ENCODE measurements at places on chromosomes 3 and 15. TPM values are rescaled to one million over a fixed set of nuclear protein-coding genes. Genes with fewer than 3 reads are reported as not detected.

- DNase-seq, result peak; percentile 64
- H3K27ac ChIP-seq, result no peak overlapping the region
- peaks cover 6% of the 10 kb centered on the region for H3K4me1 ChIP-seq
- no peak overlapping the region for H3K4me3 ChIP-seq
Measured at GRCh38 chr3:151599103-151599672, 134.5 kb upstream of the AADACL2 start.

GRCh38 chr3:56314842-56315241 lies 153.4 kb downstream of the ERC2 start:
- H3K36me3 ChIP-seq, result no peaks in the 10 kb centered on the region
- no peaks in the 10 kb centered on the region for H3K4me1 ChIP-seq
- H3K27me3 ChIP-seq, result no peaks in the 10 kb centered on the region
- no peak overlapping the region for H3K4me3 ChIP-seq
- peak; percentile 59 for DNase-seq

GMPS gene
- 138 TPM for total RNA-seq

DNA sequence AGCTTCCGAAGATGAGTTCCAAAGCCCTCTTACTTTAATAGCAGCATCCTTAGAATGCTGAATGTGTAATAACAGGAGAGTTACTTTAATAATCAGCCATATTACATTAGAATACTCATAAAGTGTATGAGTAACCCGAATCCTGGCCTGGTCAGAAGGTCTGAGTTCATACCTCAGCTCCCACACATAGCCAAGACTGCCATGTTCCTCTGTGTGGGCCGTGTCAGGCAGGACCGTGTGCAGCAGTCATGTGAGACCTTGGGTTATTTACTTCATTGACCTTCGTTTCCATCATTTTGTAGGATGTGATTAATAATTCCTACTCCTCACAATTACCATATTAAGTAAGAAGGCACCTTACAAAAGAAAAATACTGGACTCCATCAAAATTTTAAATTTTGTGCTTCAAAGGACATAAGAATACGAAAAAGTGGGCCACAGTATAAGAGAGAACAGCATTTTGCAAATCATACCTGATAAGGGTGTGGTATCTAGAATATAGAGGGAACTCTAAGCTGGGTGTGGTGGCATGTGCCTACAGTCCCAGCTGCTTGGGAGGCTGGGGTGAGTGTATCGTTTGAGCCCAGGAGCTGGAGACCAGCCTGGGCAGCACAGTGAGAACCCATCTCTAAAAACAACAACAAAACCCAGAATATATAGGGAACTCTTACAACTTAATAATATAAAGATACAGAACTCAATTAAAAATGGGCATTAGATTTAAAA lies 163.4 kb downstream of the ATG7 start:
- H3K27me3 ChIP-seq, result no peaks in the 10 kb centered on the region
- no peak overlapping the region for H3K4me3 ChIP-seq
- H3K27ac ChIP-seq, result no peak overlapping the region
- no peaks in the 10 kb centered on the region for H3K4me1 ChIP-seq

PRTG gene
- total RNA-seq, result 51.6 TPM

DNA sequence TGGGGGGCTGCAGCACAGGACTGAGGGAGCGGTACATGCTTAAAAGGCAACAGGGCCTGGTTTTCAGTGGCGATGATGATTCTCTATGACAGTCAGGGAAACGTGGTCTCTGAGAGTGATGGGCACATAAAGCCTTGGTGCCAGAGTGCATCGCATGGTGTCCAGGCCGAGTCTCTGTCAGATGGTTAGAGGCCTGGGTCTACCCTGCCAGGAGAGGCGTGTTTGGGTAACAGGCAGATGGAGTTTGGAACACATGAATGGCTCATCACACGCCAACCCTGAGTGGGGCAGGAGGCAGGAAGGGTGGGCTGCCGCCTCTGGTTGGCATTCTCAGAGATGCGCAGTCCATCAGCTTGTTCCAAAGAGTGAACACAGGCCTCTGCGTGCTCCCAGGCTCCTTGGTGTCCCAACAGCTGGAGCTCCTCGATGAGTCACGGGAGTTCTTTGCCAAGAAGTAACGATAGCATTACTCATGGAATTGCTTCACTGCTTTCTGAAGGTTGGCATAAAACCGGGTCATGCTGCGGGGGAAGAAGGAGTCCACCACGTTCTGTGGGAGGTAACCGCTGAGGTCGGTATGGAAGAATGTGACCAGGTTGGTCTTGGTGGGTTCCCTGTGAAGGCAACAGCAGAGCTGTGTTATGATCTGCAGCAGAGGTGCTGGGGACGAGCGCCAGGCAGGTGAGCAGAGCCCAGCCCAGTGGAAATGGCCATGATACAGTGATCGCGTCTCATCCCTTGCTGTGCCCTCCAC lies 11.0 kb downstream of the STARD5 start:
- no peaks in the 10 kb centered on the region for H3K36me3 ChIP-seq
- H3K4me3 ChIP-seq, result no peak overlapping the region
- no peak for DNase-seq
- H3K27me3 ChIP-seq, result no peaks in the 10 kb centered on the region

DNA sequence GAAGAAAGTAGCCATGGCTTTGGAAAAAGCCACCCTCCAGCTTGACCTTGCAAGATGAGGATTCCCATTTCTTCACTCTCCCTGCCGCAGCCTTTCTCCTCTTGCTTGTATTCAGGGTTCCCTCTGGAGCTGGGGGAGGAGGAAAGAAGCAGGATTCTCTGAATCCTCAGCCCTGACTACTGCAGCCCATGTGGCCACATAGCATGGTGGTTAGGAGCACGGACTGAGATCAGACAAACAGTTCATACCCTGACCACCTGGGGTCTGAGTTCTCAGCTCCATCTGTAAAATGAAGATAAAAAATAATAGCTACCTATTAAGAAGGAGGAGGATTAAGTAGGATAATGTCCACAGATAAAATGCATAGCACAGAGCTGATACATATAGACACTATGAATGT lies 72.3 kb downstream of the NMD3 start:
- no peak overlapping the region for H3K4me3 ChIP-seq
- H3K27ac ChIP-seq, result no peak overlapping the region
- H3K4me1 ChIP-seq, result no peaks in the 10 kb centered on the region
- no peaks in the 10 kb centered on the region for H3K36me3 ChIP-seq
- DNase-seq, result no peak

CDC25A gene
- 50.9 TPM for total RNA-seq

- peaks cover 70% of the 10 kb centered on the region for H3K36me3 ChIP-seq
- DNase-seq, result no peak
- peak overlapping the region; percentile 87 for H3K27ac ChIP-seq
- no peaks in the 10 kb centered on the region for H3K27me3 ChIP-seq
- no peak overlapping the region for H3K4me3 ChIP-seq
Measured at GRCh38 chr3:66419036-66419435, 81.8 kb downstream of the LRIG1 start.

DNA sequence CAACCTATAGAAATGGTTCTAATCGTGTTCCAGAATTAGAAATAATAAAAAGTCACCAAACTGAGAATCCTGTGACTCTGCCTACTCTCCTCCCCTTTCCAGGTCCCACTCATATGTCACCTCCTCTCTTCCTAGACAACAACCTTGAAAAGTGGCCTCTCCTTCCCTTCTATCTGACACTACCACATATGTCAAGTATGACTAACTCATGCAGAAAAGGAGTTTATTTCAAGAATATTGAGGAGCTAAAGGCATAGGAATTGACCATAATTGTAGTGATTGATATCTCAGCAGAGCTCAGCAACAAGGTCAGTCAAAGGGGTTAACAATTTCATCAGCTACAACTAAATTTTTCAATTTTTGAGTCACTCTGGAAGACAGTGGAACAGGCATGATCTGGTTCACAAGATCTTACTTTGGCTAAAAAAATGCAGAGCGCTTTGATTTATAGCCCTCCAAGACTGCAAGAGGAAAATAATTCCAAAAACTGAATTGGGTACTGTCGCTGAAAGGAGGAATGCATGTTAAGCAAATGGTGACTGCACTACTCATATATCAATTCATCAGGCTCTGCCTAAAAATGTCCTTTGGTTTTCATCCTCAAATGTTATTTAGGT lies 160.6 kb upstream of the ARHGEF26 start:
- no peak overlapping the region for H3K4me3 ChIP-seq
- no peaks in the 10 kb centered on the region for H3K36me3 ChIP-seq
- no peak for DNase-seq

DNA sequence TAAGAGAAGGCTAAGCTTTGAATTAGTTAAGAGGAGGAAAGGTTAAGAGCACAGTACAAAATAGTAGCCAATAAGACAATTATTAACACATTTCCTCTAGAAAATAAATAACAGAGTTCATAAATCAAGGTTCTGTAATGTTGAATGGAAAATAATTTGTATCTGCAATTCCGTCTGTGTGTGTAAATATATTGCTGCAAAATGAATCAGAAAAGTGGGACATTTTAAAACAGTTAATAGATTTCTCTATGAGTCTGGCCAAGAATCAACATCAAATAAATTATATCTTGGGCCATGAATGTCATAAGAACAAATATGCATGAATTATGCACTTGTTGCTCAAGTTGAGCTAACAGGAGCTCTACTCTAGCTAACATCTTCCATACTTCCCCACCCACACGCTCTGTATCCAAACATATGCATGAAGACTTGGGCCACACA lies 14.2 kb upstream of the SUCNR1 start:
- no peaks in the 10 kb centered on the region for H3K27me3 ChIP-seq
- no peaks in the 10 kb centered on the region for H3K4me1 ChIP-seq
- H3K36me3 ChIP-seq, result no peaks in the 10 kb centered on the region

CNTN4 gene
- total RNA-seq, result 11.1 TPM

DNA sequence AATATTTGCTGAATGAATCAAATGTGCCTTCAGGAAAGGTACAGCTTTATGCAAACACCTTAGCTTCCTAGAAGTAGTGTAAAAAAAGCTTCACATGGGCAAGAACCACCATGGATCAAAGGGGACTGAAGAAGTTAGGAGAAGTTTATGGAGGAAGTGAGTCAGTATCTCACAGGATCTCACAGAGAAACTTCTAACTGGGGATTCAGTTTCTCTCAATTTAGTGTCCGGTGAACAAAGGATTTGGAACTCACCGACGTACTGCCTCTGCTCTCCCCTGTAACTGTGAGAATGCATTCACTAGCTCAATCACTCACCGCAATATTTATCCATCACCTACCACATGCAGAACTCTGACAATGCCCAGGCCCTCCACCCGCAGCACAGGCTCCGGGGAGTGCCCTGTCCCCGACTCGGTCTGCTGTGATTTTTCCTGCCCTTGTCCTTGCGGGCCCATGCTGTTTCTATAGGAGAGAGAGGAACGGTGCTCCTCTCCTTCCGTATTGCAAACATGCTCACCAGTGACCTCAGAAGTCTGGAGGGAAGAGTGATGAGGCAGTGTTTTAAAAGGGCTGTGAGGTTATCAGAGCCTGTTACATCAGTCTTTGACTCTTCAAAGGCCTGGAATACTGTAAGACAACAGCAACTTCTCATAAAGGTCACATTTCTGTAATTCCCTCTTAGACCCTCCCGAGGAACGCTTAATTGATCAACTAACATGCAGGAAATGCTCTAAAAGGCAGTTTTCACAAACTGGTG lies 222.5 kb upstream of the ICE2 start:
- no peak for DNase-seq
- H3K27me3 ChIP-seq, result no peaks in the 10 kb centered on the region
- no peaks in the 10 kb centered on the region for H3K36me3 ChIP-seq
- H3K27ac ChIP-seq, result no peak overlapping the region
- H3K4me3 ChIP-seq, result no peak overlapping the region

GRCh38 chr3:194537732-194538247 lies 51.0 kb upstream of the ATP13A3 start:
- no peaks in the 10 kb centered on the region for H3K27me3 ChIP-seq
- DNase-seq, result no peak
- H3K36me3 ChIP-seq, result no peaks in the 10 kb centered on the region
- no peak overlapping the region for H3K27ac ChIP-seq
- no peak overlapping the region for H3K4me3 ChIP-seq

DNA sequence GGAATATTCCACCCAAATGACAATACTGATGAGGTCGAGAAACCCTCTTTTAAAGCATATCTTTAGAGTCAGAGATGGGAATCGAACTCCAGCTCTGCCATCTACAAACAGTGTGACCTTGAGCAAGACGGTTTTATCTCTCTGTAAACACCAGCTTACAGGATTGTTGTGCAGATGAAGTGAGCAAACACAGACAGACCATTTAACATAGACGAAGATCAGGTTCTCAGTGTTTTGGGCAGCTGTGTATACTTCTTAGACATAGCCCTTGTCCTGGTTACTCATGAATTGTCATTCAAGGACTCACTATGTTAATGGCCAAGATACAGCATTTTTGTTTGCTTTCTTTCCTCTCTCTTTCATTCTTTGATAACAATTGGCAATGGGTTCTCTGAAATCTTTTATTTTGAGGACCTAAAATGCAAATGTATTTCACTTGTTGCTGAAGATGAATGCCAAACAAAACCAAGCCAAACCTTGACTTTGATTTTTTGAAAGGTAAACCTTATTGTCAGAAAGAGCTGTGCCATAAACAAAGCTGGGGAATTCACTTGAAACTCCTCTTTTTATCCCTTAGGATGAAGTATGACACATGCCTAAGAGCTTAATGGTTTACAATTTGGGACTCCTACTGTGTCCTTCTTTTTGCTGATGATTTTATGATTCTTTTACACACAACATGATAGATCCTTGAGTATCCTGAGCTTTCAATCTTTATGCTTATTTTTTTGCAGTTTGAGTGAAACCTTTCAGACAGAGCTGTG lies 250.0 kb upstream of the PDZRN3 start:
- peaks cover 5% of the 10 kb centered on the region for H3K4me1 ChIP-seq
- H3K36me3 ChIP-seq, result no peaks in the 10 kb centered on the region
- H3K27me3 ChIP-seq, result no peaks in the 10 kb centered on the region
- H3K27ac ChIP-seq, result no peak overlapping the region

BUB1B gene
- total RNA-seq, result 74.0 TPM

MUC4 gene
- 1.7 TPM for total RNA-seq

GRCh38 chr3:73572368-73572767 lies 52.4 kb downstream of the PDZRN3 start:
- H3K27me3 ChIP-seq, result no peaks in the 10 kb centered on the region
- peaks cover 8% of the 10 kb centered on the region for H3K36me3 ChIP-seq

C3orf49 gene
- not detected for total RNA-seq

DNA sequence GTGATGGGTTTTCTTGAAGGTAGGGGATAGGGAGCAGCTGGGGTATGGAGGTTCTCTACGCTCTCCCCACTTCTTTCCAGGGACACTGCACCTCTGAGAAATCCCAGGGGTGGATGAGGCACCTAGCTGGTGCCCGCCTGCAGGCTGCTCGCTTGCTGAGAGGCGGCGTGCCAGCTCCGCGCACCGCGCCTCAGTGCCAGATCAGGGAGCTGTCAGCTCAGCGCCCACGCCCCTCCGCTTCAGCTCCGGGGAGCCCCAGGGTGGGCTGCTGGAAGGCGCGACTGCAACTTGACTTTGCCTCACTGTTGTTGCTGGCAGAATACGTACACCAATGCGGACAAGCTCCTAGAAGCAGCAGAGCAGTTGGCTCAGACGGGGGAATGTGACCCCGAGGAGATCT lies 345.7 kb upstream of the UMPS start:
- no peak overlapping the region for H3K27ac ChIP-seq
- DNase-seq, result no peak
- H3K4me1 ChIP-seq, result no peaks in the 10 kb centered on the region
- no peak overlapping the region for H3K4me3 ChIP-seq
- no peaks in the 10 kb centered on the region for H3K27me3 ChIP-seq

GRCh38 chr3:132318451-132318850 lies 1.2 kb downstream of the ACP3 start:
- peaks cover 6% of the 10 kb centered on the region for H3K4me1 ChIP-seq
- H3K4me3 ChIP-seq, result no peak overlapping the region
- no peaks in the 10 kb centered on the region for H3K36me3 ChIP-seq
- no peaks in the 10 kb centered on the region for H3K27me3 ChIP-seq
- no peak overlapping the region for H3K27ac ChIP-seq
- no peak for DNase-seq

- no peaks in the 10 kb centered on the region for H3K4me1 ChIP-seq
- H3K27me3 ChIP-seq, result no peaks in the 10 kb centered on the region
- peak overlapping the region; percentile 33 for H3K4me3 ChIP-seq
- peak; percentile 74 for DNase-seq
- H3K36me3 ChIP-seq, result no peaks in the 10 kb centered on the region
- no peak overlapping the region for H3K27ac ChIP-seq
Measured at GRCh38 chr3:19688767-19689166, 245.2 kb downstream of the EFHB start.

Measured in endodermal cell (in vitro differentiated cells).